ENCODE measurements at places on chromosomes 1 and 21. TPM values are rescaled to one million over a fixed set of nuclear protein-coding genes. Genes with fewer than 3 reads are reported as not detected.
A peak's percentile ranks its signal among the peaks of the same experiment; 100 is the strongest.

CLIC4 gene
- 439 TPM for total RNA-seq

- DNase-seq = no peak
These were observed 16.6 kb upstream of the TMEM125 start for GRCh38 chr1:43253173-43253572.

GRCh38 chr1:97196825-97197516 is 475.4 kb downstream of the PTBP2 start:
- no peak for DNase-seq

NUF2 gene
- not detected for total RNA-seq

GRCh38 chr21:46205166-46205565 is 20.9 kb upstream of the SPATC1L start:
- DNase-seq = no peak

DNA sequence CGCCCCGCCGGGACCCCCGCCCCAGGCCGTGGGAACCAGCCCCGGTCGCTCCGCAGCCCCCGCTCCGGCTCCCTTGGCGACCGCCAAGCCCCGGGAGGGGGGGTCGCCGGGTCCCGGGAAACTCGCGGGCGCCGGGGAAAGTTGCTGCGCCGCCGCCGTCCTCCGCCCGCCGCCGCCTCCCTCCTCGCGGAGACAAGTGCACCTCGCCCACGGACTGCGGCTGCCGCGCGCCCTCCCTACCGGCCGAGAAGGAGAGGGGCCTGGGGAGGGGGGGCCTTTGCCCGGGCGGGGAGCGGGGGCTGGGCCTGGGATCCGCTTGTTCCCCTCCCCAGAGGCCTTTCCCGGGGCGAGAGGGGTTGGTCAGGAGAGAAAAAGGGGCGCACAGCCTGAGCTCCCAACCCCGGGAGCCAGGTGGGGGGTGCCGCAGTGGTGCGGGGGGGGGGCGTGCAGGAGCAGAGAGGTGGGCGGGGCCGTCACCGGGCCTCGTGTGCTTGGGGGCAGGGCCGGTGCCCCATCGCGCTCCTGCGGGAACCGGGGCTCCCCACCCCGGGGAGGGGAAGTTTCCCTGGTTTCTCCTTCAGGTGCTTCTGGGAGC is 592 bp downstream of the AGRN start:
- DNase-seq = no peak

AIDA gene
- 45.5 TPM for total RNA-seq

- DNase-seq = no peak
These were observed 58.2 kb downstream of the FNBP1L start for GRCh38 chr1:93506126-93506525.

NBPF6 gene
- total RNA-seq = not detected

- DNase-seq = no peak
These were observed 16.8 kb downstream of the LRP8 start for GRCh38 chr1:53310847-53311681.

TMEM53 gene
- 14.0 TPM for total RNA-seq

GRCh38 chr1:85109475-85109874 is 61.2 kb upstream of the MCOLN3 start:
- DNase-seq = peak; percentile 38

PMVK gene
- total RNA-seq = 29.9 TPM

DNA sequence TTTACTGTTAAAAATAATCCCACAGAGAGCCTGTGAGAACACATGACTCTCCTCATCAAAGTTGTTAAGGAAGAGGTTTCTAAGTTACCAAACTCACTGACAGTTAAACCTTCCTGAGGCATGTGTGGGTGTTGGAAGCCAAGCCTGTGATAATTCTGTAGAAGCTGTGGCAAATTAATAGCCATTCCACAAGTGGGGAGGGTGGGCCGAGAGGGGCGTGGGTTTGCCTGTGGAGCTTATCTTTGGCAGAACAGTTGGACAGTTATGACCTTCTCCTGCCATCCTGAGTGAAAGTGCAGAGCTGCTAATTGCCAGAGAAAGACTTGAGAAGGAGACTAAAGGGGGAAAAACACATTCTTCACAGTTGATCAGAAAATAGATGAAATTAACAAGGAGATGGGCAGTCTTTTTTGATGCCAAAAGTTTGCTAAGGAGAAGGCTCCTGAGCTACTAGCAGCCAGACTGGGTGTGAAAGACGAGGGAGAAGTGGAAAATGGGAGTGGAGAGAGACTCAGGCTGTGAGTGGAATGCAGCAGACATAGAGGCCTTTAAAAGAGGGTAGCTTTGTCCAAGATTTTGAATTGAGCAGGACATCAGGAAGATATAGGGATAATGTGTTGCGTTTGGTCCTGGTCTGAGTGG is 1.6 kb upstream of the PLA2G2C start:
- DNase-seq = no peak

GRCh38 chr1:63730211-63730610 is 43.6 kb upstream of the ROR1 start:
- DNase-seq = no peak

- no peak for DNase-seq
These were observed 128.3 kb upstream of the HMGB4 start for GRCh38 chr1:33735624-33736023.

FNBP1L gene
- total RNA-seq = 41.4 TPM

SETD4 gene
- total RNA-seq = 11.2 TPM

- DNase-seq = no peak
These were observed 818 bp downstream of the FHL3 start for GRCh38 chr1:38004284-38005108.

DNA sequence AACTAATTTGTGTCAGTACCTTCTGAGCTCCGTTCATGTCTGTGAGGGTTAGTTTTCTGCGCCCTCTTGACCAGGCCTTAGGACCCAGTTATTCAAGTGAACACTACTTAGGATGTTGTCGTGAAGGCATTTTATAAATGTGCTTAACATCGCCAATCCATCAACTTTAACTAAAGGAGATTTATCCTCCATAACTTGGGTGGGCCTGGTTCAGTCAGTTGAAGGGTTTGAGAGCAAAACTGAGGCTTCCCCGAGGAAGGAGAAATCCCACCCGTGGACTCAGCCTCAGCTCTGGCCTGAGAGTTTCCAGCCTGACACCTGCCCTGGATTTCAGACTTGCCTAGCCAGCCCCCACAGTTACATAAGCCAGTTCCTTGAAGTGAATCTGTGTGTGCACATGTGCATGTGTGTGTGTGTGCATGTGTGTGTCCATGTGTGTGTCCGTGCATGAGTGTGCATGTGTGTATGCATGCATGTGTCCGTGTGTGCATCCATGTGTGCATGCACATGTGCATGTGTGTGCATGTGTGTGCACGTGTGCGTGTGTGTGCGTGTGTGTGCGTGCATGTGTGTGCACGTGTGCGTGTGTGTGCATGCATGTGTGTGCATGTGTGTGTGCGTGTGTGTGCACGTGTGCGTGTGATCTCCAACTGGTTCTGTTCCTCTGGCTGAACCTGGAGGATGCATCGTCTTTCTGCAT is 62.1 kb upstream of the PDE9A start:
- no peak for DNase-seq

DPT gene
- total RNA-seq = 25.4 TPM

DNA sequence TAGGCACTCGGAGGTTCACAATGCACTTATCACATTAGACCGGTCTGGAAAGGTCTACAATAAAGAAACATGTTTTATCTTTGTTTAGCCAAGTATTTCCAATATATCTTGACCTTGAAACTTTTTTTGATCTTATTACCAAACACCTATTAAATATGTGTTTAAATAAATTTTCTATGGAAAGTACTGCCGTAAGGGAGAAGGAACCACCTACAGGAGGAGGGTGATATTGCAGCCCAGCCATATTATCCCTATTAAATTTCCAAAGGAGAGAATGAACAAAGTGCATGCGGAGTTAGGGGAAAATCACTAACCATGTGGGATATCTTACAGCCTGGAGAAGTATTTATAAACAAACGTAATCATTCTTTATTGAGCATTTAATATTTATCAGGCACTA is 14.5 kb downstream of the BRINP2 start:
- DNase-seq = no peak

SGIP1 gene
- total RNA-seq = 5.0 TPM

DNA sequence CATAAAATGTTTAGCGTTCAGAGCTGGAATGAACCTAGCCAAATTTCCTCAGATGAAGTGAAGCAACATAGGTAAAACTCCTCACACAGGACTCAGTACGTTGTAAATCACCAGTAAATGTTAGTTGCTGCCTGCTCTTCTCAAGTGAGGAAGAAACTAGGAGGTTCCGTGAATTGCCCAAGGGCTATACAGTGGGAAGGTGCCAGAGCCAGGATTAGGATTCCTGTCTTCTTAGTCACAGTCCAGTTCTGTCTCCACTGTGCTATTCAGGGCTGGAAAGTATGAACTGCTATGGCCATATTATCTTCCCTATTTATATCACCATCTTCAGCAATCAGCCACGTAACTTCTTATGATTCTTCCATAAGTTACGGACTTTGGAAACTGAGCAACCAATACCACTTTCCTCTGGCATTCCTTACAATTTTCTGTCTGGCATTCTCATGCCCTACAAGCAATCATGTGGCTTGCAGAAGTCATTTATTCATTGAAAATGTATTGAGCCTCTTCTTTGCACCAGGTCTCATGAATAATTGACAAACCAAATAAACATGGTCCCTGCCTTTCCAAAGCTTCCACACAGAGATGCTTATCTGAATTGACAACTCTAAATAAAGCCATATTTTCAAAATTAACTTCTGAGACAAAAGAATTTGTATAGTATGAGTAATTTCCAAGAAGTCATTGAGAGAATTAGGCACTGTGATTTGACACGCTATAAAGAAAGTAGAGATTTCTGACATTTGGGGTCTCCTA is 271.6 kb upstream of the SGIP1 start:
- DNase-seq = no peak

DNA sequence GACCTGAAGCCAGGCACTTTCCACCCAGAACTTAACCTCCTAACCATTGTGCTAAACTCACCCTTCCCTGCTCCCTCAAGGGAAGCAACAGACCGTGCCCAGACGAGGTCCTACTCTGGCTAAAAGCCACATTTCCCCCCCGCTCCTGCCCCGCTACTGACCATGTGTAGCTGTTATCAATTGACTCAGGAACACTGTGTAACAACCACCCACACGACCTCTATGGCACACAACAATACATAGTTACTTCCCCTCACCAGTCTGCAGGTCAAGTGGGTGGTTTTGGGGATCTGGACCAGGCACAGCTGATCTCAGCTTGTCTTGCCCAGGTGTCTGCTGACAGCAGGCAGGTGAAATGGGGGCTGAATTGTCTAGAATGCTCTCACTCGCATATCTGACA is 40.1 kb downstream of the CAMK2N1 start:
- DNase-seq = no peak

ESPN gene
- not detected for total RNA-seq

- no peak for DNase-seq
These were observed 653.9 kb upstream of the NEGR1 start for GRCh38 chr1:72936151-72936740.

TUFT1 gene
- 4.2 TPM for total RNA-seq

OR2L13 gene
- total RNA-seq = not detected

DNA sequence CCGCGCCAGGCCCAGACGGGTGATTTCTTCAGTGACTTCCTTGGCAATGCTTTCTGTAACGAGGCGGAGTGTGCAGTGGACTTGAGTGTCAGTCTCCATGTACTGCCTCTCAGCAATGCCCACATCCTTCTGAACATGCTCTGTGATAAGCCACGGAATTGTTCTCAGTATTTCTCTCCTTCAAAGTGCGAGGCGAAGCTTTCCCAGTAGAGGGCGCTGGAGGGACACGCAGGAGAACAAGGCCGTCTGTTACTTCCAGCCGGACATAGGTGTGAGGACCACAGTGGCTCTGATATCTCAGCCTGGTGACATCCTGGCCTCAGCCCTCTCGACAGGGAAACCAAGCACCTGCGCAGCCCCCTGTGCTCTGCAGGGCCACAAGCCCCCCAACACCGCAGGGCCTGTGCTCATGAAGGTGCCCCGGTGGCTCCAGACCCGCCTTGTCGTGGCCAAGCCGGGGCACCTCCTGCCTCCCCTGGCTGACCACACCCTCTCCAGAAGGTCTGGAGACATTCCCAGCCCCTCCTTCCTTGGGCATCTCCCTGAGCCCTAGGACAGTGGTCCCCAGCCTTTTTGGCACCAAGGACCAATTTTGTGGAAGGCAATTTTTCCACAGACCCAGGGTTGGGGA is 46.1 kb upstream of the BACE2 start:
- peak; percentile 84 for DNase-seq

DNA sequence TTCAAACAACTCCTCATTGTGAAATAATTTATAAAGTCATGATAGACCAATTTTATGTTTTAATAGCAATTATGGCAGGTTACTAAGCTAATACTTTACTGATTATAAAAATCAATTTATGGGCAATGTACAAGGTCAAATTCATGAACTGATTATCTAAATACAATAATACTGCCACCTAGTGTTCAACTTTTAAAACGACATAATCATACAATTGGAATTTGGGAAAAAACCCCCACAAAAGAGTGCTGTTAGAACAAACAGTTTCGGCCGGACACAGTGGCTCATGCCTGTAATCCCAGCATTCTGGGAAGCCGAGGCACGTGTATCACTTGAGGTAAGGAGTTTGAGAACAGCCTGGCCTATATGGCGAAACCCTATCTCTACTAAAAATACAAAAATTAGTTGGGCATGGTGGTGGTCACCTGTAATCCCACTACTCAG is 14.0 kb downstream of the GTF2B start:
- no peak for DNase-seq

DNA sequence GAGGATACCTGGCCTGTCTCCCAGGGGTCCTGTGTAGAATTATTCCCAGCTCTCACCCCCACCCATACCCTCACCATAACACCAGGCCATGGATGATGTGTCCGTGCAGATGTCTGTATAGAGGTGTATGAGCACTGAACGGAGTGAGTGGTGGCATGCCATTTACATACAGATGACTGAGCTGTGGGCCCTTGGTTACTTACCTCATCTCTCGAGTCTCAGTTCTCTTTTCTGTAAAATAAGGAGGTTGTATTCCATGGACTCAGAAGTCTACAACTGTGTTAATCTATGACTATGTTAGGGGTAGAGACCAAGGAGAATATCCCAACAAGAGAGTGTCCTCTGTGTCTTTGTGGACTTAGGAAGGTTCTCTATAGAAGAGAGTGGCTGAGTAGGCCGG is 65.6 kb upstream of the CD1D start:
- DNase-seq = no peak

DNA sequence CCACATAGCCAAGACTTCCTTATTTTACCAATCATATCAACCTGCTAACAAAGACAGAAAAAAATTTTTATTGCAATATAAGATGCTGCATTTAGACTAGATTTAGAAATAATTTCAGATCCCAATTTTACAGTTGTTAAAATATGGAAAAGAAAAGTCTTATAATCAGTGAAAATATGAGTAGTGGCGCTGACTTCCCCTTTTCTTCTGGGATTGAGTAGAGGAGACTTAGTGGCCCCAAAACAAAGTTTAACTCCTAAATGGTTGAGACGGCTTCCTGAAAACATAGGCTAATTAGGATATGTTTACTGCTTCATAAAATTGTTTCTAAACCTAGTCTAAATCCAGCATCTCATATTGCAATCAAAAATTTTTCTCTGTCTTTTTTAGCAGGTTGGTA is 68.4 kb downstream of the RAB3GAP2 start:
- DNase-seq = no peak

GRCh38 chr1:183443466-183443865 is 25.3 kb upstream of the NMNAT2 start:
- DNase-seq = no peak

SERTAD4 gene
- total RNA-seq = 2.4 TPM

UBASH3A gene
- 0.15 TPM for total RNA-seq
